ENCODE measurements at places on chromosomes 2 and 18.

- peak; percentile 88 for DNase-seq
These were observed 9.0 kb upstream of the TMBIM1 start for GRCh38 chr2:218301176-218301819.

DNA sequence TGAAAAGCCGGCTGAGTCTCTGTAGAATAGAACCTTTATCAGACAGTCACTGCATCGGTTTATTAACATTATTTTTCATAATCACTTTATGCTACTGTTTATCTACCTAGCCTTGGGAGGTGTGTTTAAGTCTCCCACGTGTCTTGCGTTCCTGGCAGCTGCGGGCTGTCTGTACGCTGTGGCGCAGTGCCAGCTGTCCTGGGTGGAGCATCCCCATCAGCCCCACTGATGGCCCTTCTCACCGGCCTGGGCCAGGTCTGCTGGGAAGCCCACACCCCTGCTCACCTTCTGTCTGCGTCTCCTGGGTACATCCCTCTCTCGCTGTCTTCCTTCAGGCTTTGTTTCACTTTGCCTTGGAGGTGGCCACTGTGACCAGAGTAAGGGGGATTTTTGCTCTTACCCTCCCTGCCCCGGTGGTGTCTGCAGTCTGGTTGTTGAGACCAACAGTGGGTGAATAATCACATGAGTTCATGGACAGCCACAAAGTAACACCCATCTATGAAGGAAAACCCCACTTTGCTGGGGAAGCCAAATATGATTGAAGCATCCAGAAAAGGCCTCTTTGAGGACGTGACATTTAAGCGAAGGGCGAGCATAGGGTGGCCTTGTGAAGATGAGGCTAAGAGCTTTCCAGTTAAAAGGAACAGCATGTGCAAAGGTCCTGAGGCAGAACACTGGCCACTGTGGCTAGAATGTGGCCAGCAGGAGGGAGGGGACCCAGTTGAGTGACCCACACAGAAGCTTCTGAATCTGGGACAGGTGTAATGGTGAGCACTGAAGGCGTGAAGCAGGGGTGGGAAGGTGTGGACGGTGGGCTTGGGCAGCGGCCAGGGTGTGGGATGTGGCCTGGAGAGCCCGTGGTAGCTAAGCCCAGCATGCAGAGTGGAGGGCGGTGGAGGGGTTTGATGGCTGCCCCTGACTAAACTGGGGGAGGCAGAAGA lies 41.7 kb downstream of the RAMP1 start:
- peak; percentile 21 for DNase-seq

DNA sequence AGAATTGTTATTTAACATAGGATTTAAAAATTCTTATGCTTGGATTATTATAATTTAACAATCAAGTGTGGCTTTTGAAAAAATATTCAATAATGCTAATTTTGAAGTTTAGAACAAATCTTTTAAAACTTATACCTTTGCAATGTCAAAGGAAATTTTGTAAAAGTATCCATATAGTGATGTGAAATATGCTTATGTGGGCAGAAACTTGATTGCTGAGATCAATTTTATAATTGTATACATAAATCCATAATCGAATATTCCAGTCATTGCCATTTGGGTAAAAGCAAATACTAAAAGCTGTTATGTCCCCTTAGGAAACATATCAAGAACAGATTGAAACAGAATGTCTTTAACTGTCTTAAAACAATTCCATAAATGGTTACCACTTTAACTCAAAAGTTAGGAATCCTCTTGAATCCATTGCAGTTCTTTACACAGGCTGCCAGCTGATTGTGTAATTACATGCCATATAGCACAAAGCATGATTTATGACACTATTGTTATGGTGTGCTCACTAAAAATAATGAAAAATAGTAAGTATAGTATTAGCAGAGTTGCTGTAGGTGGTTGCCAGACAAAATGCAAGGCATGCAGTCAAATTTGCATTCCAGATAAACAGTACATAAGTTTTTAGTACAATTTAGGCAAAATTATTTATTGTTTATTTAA lies 24.2 kb downstream of the PLCL1 start:
- peak; percentile 62 for DNase-seq

GRCh38 chr2:119247844-119248271 lies 24.2 kb downstream of the STEAP3 start:
- DNase-seq = no peak

- no peak for DNase-seq
These were observed 256.4 kb downstream of the THSD7B start for GRCh38 chr2:137021763-137022162.

- no peak for DNase-seq
These were observed 208.9 kb upstream of the HDAC4 start for GRCh38 chr2:239609607-239610310.

GRCh38 chr2:56531668-56532420 lies 348.1 kb downstream of the CCDC85A start:
- DNase-seq = no peak

DNA sequence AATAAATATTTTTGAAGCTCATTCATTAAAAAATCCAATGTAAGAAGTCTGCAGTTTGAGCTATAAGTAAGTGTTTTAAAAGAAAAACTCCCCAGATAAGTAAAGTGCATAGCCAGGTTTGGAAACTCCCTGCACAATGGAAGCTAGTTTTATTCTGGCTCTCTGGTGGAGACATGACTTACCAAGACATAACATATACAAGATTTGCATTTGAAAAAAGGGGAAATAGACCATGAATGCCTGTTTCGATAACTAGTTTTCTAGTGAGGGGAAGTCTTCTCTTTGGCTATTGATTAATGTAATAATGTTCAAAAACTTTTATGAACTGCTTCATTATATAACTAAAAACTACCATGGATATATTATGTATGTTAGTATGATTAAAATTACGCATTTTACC lies 435.2 kb downstream of the ARHGAP15 start:
- no peak for DNase-seq

- DNase-seq = no peak
These were observed 51.8 kb upstream of the GPR17 start for GRCh38 chr2:127594116-127594591.

DNA sequence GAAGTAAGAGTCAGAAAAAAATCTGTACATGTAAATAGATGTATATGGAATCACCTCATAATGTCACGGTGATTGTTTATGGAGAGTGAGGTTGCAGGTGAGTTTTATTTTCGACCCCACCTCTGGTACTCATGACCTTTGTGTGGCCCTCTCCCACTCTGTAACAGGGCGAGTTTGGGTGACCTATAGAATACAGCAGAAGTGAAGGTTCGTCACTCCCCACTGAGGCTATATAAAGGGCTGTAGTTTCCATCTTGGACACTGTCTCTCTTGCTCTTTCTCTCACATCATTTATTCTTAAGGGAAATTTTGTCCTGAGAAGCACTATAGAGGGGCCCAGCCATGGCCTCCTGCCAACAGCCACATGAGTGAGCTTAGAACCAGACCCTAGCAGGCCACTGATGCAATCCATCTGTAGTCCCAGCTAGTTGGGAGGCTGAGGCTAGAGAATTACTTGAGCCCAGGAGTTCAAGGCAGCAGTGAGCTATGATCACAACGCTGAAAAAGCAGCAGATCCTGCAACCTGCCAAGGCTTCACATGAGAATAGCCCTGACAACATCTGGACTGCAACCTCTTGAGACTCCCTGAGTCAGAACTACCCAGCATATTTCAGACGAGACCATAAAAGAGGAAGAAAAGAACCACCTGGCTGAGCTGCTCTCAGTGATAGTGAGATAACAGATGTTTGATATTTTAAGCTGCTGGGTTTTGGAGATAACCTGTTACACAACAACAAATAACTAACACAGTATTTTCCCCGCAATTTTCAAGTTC lies 74.3 kb upstream of the SLC1A4 start:
- DNase-seq = no peak

- no peak for DNase-seq
These were observed 51.9 kb downstream of the CDH2 start for GRCh38 chr18:28125051-28125450.

DNA sequence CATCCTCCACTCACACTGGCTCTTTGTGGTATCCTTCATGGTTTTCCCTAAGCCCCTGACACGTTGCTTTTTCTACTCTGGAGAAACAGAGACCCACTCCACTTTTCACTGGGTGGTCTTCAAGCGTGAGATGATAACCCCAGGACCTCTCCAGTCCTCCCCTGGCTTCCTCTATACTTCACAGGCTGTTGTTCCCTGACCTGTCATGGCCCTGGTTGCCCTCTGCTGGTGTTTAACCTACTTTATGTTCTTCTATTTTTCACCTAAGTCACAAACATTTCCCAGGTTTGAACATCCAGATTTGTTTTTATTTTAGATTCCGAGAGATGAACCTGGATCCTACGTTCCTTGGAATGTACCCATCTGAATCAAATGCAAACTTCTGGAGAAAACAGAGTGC lies 84.5 kb downstream of the AOX1 start:
- DNase-seq = no peak

GRCh38 chr2:189899101-189899500 lies 114.9 kb downstream of the PMS1 start:
- DNase-seq = no peak

- no peak for DNase-seq
These were observed 1815.3 kb upstream of the CELF4 start for GRCh38 chr18:39380866-39381265.

- no peak for DNase-seq
These were observed 176.3 kb downstream of the ALPK2 start for GRCh38 chr18:58452454-58453166.

DNA sequence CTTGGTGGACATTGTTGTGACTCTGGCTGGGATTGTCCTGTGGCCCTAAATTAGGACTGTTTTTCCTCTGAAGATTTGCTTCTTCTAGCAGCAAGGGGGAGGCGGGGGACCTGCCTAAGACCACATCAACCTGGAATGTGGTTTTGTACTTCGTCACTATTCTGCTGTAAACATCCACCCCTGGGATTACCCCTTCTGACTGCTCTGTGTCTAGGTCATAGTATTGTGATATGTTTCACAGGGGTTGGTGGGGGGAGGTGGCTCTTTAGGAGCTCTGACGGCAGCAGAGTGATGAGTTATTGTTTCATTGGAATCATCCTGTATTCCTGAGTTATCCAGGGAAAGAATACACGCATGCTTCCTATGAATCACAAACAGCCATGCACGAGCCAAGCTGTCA lies 226.4 kb upstream of the MYT1L start:
- no peak for DNase-seq

DNA sequence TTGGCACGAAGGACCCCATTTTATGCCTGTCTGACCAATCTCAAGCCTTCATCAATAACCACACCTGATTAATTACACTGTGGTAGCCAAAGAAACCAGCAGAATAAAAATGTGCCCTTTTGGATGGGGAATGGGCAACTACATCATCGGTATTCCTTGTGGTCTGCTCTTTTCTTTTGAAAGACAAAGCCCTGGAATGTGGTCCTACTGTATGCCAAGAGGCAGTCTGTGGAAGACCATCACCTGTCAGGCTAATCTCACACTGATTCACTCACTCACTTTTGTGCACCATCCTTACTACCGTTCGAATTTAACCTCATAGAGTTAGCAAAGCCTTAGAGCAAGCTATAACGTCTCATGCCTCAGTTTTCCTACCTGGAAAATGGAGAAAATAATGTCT lies 275.2 kb upstream of the LRRTM1 start:
- DNase-seq = no peak

- DNase-seq = no peak
These were observed 78.6 kb downstream of the NDUFA10 start for GRCh38 chr2:239946562-239946863.

DNA sequence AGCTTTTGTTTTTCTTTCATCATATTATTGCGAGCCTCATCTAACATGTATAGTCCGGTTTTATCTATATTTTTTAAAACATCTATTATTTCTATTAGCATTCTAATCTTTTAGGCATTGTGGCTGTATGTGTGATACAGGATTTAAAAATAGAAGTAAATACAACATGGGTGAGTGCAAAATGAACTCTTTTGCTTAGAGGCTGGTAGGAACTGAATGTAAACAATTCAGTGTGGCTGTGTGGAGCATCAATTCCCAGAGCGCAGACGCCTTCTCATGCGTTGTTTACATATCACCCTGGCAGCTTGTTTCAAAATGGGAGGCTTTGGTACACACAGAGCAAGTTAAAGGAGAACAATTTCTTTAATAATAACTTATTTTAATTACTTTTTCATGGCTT lies 836 bp downstream of the DTNA start:
- DNase-seq = peak; percentile 76

DNA sequence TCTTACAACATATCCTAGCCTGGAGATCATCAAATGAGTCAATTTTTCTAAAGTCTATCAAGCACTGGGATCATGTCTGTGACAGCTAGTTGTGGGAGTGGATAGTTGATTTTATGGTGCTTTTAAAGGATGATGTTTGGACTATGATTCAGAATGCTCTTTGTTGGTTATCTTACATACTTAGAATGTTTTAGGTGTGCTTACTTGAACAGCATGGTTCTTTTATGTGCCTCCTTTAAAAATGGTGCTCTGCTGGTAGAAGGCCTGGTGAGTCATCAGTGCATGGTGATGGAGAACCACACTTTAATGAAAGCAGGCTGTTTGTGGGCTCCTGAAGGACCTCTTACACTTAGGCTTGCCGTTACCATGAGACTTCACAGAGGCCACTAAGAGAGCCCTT lies 682.7 kb upstream of the FANCL start:
- no peak for DNase-seq

GRCh38 chr2:73821669-73822068 lies 7.1 kb upstream of the STAMBP start:
- no peak for DNase-seq

DNA sequence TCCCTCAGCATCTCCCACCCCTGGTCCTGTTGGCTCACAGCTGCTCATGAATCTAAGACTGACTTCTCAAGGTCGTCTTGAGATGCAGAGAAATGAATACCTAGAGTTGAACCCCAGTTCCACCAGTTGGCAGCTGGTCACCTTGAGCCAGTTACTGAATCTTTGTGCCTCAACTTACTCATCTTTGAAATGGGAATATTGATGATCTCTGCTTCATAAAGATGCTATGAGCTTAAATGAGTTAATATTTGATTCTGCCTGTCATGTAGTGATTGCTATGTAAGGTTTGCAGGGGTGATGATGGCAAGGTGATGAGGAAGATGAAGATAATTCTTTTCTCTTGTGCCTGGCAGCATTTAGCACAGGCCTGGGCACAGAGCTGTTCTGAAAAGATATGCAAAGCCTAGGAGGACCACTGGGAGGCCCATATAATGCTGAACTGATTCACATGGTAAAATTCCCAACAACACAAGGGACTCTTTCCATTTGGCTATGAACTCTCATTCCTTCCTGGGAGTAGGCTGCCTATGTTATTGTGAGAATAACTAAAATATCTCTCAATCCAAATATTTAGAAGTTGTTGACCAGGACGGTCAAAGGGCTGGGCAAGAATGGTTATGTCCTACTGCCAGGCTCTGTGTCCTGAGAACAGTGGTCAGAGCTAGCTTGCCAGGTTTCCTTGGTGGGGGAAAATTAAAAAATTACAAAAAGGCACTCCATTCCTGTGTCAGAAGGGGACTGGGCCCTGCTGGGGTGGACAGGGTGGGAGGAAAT lies 70.9 kb downstream of the APOB start:
- DNase-seq = no peak

DNA sequence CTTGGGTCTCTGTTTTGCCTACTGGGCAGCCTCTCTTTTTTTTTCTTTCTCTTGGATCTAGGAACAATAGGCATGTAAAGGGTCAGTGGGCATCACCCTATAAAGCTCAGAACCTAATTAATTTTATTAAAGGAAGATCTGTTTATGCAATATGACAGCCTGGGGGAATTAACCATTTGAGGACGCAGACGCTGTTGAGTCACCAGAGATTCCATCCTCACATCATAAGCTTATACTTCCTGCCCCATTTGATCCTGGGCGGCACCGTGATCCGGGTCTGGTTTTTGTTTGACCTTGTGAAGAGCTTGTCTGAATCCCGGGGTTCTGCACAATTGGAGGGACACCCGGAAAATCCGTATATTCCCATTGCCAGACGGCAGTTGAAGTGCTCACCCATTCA lies 16.8 kb upstream of the BCL11A start:
- no peak for DNase-seq

Measured in COR-L47 (cell line).